ENCODE measurements at places on chromosomes 11 and 22. TPM values are rescaled to one million over a fixed set of nuclear protein-coding genes. Genes with fewer than 3 reads are reported as not detected.
A peak's percentile ranks its signal among the peaks of the same experiment; 100 is the strongest.

DNA sequence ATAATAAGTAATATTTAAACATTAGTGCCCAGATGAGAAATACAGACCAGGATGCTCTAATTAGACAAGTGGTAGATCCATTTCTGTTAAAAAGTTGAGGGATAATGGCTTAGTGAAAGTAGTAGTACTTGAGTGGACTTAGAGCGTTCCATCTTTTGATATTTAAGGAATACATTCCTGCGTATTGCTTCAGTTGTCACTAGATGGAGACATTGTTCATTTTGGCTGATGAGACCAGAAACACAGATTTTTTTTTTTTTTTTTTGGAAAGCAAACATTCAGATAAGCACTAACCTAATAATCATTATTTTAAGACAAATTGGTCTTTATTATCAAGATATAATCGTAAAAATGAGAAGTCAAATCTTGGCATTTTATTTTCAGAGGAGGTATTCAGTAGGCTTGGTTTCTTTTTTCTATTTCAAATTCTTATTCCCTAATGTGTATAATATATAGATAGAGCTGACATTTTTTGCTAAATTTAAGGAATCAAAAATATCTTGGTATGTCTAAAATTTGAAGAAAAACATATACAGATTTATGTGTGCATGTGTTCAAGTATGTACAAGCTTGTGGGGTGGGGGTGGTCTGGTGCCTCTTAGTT lies 92.9 kb downstream of the DYNC2H1 start:
- DNase-seq = no peak

HDHD5 gene
- 63.8 TPM for total RNA-seq

DHCR7 gene
- total RNA-seq = 41.3 TPM

GRCh38 chr11:2904153-2905052 lies 18.8 kb upstream of the CDKN1C start:
- DNase-seq = no peak

DNA sequence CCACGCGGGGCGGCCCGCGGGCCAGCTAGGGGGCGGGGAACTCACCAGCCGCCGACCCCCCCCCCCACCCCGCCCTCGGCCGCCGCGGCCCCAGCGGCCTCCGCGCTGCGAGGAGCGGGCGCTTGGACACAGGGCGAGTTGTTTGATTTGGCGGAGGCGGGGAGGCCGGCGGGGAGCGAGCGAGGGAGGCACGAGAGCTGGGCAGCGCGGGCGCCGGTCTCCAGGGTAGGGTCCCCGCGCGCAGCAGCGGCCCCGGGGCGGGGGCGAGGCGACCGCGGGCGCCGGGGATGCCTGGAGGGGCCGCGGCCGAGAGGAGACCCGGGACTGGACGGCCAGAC lies 64.4 kb downstream of the NAV2 start:
- no peak for DNase-seq

OTOG gene
- total RNA-seq = not detected

TMEM109 gene
- total RNA-seq = 97.0 TPM

DNA sequence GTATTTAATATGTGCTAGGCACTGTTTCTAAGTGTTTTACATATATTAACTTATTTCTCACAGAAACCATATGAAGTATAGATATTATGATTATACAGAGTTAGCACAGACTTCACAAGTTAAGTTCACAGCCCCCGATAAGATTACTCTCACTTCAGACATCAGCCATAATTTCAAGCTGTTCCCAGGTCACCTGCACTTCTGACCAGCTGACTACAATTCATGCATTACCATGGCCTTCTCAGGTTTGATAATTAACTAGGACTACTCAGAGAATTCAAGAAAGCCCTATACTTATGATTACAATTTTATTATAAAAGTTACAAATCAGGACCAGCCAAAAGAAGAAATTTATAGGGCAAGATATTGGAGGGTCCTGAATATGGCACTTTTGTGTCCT lies 68.2 kb upstream of the RRM1 start:
- DNase-seq = no peak

DNA sequence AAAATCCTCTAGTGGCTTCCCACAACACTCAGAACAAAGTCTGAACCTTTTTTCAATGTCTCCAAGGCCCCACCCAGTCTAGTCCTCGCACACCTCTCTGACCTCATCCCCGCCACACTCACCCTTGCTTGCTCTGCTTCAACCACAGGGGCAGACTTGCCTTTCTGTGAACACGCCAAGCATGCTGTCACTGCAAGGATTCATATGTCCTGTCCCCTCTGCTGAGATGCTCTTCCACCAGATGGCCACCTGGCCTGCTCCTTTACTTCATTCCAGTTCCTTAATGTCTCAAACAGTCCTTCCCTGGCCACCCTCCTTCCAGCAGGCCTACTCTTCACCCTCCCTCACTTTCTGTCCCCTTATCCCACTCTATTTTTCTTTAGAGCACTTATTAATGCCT lies 60.6 kb upstream of the ARHGAP20 start:
- no peak for DNase-seq

- peak; percentile 15 for DNase-seq
Observed at GRCh38 chr22:46023558-46023981, 46.6 kb upstream of the WNT7B start.

GRCh38 chr22:36009085-36009484 lies 19.5 kb downstream of the RBFOX2 start:
- DNase-seq = no peak

DNA sequence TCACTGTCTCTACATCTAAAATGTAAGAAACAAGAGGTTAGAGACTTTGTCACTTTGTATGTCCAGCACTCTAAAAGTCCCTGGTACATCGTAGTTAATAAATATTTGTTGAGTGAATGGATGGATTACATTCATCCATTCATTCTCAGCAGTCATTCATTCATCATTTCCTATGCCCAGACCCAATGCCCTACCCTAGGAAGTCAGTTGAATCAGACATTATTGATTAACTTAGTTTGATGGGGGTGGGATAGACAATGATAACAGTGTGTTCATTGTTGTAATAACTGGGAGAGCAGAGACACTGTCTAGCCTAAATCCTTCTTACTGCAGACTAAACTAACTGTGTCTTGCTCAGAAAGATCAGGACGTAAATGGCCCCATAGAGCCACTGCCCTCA lies 1.2 kb upstream of the CENPM start:
- DNase-seq = no peak

ZNF280B gene
- total RNA-seq = 0.62 TPM

- peak; percentile 81 for DNase-seq
Observed at GRCh38 chr11:118618115-118618990, 10.9 kb downstream of the PHLDB1 start.

GRCh38 chr11:115146425-115146824 lies 357.8 kb downstream of the CADM1 start:
- DNase-seq = no peak

DNA sequence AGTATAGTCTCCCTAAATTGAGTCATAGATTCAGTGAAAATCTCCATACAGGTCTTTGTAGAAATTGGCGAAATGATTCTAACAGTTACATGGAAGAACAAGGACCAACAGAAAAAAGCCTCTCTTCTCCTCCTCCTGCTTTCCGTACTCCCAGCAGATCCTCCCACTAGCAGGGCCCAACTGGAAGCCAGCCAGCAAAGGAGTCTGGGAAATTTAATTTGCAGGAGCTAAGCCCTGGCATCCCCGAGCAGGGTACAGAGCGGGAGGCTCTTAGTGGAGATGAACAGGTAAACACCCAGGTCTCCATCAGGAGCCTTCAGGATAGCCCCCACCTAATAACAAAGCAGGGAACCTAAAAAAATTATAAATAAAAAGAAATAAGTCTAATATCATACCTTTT lies 1473.8 kb downstream of the TBC1D22A start:
- no peak for DNase-seq

DNA sequence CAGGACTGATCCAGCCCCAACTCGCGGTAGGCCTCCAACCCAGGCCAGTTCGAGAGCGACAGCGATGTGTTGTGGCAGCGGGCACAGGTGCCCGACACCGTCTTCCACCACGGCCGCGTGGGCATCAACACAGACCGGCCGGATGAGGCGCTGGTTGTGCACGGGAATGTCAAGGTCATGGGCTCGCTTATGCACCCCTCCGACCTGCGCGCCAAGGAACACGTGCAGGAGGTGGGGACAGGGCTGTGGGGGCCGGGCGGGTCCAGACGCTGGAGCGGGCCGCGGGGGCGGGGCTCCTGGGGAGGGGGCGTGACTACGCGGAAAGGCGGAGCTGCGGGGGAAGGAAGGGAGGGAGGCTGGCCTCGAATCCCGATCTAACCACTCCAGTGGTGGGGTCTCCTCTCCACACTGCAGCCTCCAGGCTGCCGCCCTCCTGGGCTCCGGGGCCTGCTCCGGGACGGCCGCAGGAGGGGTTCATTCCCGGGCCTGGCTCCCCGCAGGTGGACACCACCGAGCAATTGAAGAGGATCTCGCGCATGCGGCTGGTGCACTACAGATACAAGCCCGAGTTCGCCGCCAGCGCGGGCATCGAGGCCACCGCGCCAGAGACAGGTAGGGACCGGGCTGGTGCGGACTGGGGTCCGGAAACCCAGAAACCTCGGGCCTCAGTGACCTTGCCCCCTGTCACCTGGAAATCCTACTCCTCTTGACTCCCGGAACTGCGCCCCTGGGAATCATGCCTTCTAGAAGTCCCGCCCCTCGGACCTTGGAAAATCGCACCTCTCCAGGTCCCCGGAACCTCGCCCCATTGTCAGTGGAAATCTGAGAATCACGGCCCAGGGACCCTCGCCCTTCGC lies 14.9 kb downstream of the TMEM258 start:
- peak; percentile 69 for DNase-seq

GRCh38 chr11:125930076-125930450 lies 15.8 kb upstream of the VSIG10L2 start:
- DNase-seq = no peak

KIAA1671 gene
- 11.6 TPM for total RNA-seq

DPAGT1 gene
- total RNA-seq = 18.6 TPM

TUBGCP6 gene
- 18.4 TPM for total RNA-seq

GRCh38 chr11:70407121-70407520 lies 8.8 kb downstream of the CTTN start:
- DNase-seq = no peak

USP2 gene
- 173 TPM for total RNA-seq

DNA sequence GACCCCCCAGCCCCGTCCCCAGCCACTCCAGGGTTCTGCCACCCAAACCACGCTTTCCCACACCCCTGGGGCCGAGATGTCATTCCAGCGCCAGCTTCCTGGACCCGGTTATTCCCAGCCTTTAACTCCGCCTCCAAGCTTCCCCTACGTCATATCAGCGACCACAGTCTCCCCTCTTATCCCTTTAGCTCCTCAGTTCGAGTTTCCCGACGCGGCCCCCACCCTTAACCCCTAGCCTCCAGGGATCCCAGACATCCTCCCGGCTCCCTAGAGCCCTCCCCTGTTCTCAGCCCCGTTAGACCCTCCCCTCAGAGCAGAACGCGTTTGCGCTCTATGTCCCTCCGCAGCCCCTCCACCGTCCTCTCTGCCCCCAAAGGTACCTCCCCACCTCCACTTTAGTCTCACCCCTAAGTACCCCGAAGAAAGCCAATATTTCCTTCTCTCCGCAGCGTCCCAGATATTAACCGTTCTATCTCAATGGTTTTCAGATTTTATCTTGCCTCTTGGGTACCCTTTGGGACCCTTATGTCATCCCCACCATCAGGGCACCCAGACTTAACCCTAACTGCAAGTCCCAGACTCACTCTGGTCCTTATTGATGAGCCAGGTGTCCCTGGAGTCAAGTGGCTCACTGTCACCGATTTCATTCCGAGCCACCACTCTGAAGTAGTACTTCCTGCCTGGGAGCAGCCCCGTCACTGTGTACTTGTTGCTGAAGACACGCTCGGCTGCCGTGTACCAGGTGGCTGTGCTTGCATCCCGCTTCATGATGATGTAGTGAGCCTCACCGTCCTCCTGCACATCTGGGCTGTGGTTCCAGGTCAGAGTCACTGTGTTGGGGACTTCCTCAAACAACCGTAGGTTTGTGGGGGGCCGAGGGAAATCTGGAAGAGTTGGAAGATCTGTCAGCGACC lies 8.0 kb downstream of the TMEM86A start:
- peak; percentile 67 for DNase-seq

HTR3A gene
- not detected for total RNA-seq

DNA sequence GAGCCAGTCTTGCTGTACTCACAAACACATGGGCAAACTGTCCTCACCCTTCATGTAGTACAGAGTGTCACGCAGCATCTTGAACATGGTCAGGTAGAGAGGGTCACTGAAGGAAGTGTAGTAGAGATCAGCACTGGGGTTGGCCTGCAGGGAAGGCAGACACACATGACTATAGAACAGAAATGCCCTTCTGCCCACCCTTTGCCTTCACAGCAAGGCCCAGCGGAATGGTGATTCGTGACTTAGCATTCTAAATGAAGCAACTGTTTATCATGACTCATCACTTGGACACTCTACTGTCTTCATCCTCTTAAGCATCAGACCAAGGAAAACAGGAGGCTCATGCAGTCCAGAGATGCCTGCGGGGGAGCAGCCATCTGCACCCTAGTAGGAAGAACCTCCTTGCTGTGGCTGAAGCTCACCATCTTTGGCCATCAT lies 33.4 kb downstream of the SERPIND1 start:
- no peak for DNase-seq

OR56A1 gene
- not detected for total RNA-seq

- peak; percentile 62 for DNase-seq
Observed at GRCh38 chr11:118612378-118612777, 5.0 kb downstream of the PHLDB1 start.

IGF2 gene
- total RNA-seq = 88.2 TPM

DNA sequence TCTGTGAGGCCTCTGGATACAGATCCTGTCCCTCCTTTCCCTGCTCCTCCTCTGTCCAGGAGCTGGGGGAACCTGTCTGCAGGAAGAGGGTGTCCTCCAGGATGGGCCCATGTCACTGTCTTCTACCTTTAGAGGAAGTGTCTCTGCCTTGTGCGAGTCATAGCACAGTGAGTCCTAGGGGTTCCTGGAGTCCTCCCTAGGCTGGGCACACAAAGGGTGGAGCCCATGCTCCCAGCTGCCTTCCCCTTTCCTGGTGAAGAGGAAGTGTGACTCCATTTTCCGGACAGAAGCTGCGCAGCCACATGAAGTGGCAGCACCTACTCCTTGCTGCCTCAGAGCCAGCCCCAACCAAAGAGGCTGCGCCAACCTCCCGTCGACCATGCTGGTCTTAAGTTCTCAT lies 112.2 kb downstream of the CTTN start:
- peak; percentile 5 for DNase-seq

- DNase-seq = no peak
Observed at GRCh38 chr22:23581260-23581650, 1.2 kb upstream of the IGLL1 start.
